NK-92 treated with Interleukin-12 subunit alpha and Interleukin-12 subunit beta, amount 100 ng/mL, for 24 hours (cell line): ENCODE measurements at places on chromosomes 1 and 21.

- no peak for DNase-seq
Measured at GRCh38 chr1:54188291-54188690, 11.5 kb downstream of the CYB5RL start.

GRCh38 chr1:204902671-204903070 lies 32.0 kb downstream of the NFASC start:
- DNase-seq: no peak

- DNase-seq: no peak
Measured at GRCh38 chr1:228652116-228652515, 83.2 kb upstream of the RHOU start.

- DNase-seq: no peak
Measured at GRCh38 chr1:172203135-172203823, 217.2 kb upstream of the C1orf105 start.

DNA sequence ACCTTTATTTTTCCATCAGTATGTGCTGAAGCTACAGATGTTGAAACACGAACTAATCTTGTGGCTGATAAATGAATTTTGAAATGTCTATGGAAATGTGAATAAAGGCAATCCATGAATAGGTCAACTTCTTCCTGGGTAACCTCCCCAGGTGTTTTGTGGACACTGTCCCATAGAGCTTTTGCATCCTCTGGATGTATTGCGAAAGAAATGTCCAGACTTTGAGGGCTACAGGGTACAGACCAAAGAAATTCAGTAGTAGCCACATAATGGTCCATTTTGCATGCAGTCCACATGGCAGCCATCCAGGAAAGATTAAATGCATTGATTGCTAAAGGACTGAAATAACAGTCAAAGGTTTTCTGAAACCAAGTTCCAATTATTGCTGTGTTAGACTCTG lies 21.5 kb upstream of the DARS2 start:
- DNase-seq: no peak

GRCh38 chr1:14539953-14540563 lies 58.4 kb upstream of the KAZN start:
- no peak for DNase-seq

DNA sequence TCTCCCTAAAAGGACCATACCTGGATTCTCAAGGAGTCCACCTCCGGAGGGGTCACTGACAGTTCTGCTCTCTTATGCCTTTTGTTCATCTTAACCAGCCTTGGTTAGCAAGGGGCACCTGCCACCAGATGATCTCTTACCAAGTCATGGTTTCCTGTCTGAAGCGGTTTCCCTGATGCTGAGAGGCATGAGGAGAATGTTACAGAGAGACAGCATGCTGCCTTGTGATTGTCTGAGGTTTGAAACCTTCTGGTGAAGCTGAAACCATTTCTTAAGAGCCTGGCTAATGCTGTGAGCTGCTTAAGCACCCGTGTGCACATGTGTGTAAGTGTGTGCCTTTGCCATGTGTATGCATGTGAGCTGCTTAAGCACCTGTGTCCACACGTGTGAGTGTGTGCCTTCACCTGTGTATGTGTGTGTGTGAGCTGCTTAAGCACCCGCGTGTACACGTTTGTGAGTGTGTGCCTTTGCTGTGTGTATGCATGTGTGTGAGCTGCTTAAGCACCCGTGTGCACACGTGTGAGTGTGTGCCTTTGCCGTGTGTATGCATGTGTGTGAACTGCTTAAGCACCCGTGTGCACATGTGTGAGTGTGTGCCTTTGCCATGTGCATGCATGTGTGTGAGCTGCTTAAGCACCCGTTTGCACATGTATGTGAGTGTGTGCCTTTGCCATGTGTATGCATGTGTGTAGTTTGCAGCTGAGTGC lies 136.4 kb upstream of the COL6A1 start:
- DNase-seq: no peak

- DNase-seq: no peak
Measured at GRCh38 chr1:47442202-47442601, 4.4 kb downstream of the FOXD2 start.

DNA sequence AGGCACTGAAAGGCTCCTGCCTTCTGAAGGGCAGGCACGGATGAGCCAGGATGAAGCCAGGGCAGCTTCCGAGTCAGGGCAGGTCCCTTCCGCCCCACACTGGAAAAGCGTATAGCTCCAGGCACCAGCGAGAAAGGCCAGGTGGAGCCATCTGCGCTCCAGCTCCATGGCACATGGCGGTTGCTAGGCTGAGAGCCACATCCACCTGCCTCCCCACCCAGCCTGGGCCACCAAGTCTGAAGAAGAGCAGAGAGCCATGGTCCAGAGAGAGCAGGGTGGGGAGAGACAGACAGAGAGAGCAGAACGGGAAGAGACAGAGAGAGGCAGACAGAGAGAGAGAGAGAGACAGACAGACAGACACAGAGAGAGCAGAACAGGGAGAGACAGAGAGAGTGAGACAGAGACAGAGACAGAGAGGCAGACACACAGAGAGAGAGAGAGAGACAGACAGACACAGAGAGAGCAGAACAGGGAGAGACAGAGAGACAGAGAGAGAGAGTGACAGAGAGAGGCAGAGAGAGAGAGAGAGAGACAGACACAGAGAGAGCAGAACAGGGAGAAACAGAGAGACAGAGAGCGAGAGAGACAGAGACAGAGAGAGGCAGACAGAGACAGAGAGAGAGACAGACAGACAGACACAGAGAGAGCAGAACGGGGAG lies 5.2 kb downstream of the FNDC10 start:
- DNase-seq: no peak

- DNase-seq: no peak
Measured at GRCh38 chr1:55171694-55172093, 43.5 kb downstream of the USP24 start.

DNA sequence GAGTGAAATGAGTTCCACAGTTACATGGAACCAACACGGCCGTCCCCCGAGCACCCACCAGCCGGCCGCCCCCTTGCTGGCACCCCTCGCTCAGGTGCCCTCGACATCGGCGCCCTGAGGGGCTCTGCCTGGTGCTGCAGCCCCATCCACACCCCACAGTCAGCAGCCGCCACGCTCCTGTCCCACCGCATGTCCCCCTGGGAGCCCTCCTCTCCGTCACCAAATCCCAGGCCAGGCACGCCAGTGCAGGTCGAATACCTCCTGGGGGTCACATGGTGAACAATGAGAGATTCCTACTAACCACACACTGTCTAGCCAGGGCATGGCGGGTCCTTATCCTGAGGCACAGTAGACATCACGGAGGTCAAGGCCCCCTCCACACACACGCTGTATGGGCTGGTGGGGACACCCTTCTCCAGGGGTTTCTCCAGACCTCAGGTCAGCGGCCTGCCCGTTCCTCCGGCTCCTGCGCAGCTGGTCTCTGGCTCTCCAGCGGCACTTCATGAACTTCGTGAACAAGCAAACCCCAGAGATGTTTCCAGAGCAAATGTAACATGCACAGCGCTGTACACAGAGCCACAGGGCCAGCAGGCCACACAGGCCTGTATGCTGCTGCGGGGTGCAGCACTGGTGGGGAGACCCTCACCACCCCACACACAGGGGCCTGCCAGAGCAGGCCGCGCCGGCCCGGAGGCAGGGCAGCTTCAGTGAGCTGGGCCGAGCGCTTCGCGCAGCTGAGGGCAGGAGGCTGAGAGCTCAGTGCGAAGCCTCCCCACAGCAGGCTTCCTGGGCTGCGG lies 21.8 kb downstream of the POFUT2 start:
- DNase-seq: no peak

- no peak for DNase-seq
Measured at GRCh38 chr1:235296729-235297128, 31.2 kb downstream of the ARID4B start.

DNA sequence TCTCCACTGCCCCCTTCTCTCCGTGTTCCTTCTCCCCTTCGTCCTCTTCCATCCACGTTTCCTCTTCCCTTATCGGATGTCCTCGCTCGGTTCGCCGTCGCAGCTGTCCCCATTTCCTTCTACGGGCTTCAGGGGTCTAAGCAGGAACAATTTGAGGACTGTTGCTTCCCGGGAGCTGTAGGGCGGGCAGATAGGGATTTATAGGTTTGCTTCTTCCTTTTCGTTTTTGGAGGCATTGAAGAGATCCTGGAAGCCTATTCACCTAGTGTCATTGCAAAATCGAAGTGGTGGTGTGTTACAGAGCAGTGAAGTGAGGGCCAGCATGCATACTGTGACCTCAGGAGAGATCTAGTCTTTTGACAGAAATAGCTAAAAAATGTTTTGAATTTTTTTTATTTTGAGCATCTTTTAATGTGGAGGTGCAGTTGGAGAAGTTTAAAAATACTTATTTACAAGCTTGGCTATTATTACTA lies 897 bp downstream of the ZYG11B start:
- DNase-seq: no peak

- peak; percentile 49 for DNase-seq
Measured at GRCh38 chr1:152036267-152037216, at the start of gene S100A11. TSS of gene S100A11 (minus strand) at chr1:152037004. CDS start at chr1:152036915, 89 bp downstream.

DNA sequence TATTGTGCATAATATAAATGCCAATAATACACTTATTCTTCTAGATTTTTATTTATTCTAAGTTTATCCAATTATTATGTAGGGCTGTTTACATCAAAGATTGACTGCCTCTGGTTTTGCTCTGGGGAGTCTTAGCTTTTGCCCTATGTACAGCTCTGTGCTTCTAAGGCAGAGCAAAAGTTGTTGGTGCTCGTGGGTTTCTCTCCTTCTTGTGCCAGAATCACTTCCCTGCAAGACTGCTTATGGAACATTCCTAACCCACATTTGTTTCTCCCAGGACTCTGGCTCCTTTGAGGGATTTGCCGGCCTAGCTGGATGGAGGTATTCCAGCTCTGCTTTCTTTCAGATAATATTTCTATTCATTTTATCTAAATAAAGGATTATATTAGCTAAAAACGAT lies 849.1 kb downstream of the USP25 start:
- no peak for DNase-seq

DNA sequence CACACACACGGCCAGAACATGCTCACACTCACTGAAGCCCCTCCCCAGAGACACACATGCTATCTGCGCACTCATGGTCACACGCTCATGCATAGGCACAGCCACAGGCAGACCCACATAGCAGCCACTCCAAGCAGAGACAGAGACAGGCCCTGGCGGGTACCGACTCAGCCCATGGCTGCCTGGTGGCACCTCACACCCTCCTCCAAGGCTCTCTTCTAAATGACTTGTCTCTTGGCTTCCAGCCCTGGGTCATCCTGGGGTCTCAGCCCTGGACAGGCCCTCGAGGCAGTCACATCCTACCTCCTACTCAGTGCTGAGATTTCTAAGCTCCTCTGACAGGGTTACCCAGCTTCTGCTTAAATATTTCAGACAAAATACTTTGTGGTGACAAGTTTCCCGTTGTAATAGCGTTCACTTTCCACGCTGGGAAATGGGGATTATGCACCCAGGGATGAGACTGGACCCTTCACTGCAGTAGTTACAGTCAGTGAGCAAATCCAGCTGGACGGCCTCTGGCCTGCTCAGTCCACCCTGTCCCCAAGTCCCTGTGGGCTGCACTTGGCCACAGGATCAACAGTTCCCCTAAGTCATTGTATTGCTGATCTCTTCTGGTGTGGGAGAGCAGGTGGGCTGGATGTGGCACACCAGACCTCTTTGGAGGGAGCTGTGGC lies 2.9 kb upstream of the NFASC start:
- no peak for DNase-seq

DNA sequence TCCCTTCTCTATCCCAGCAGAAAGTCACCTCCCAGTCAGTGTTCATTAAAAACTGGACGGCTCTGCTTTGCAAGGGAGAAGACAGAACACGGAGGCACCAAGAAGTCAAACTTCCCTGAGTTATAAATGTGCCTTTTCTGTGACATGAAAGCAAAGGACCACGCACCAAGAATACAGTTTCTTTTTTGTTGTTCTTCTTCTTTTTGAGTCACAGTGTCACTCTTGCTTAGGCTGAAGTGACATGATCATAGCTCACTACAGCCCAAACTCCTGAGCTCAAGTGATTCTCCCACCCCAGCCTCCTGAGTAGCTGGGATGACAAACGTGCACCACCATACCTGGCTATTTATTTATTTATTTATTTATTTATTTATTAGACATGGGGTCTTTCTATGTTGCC lies 22.7 kb downstream of the GLUL start:
- no peak for DNase-seq

- DNase-seq: no peak
Measured at GRCh38 chr1:47930210-47930840, 66.9 kb downstream of the TRABD2B start.

DNA sequence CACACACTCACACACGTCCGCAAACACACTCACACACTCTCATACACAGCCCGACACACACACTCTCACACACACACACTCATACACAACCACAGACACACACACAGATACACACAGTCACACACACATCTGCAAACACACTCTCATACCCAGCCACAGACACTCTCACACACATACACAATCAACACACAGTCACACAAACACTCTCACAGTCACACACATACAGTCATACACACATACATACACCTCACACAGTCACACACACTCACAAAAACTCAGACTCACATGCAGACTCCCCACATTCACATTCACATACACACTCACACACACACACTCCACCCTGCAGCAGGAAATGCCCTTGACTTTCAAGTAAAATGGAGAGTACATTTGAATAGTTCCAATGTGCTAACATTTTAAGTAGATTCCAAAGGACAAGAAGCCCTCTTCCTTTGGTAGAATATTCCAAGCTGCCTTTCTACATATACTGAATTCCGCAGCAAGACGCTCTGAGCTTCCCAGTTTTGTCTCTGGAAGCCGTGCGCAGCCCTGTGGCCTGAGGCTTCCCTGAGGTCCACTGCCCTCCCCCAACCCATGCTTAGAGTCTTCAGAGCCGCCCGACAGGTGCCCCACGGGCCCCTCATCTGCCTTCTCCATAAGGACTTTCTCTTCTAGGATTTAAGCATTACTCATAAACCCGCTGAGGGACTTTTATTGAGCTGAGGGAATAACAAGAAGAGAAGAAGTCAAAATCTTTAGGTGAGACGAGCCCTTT lies 9.7 kb downstream of the BATF3 start:
- DNase-seq: no peak

- DNase-seq: no peak
Measured at GRCh38 chr1:202181586-202181985, 12.0 kb upstream of the LGR6 start.

GRCh38 chr1:9844106-9844505 lies 20.3 kb upstream of the CLSTN1 start:
- no peak for DNase-seq

- DNase-seq: no peak
Measured at GRCh38 chr21:38649120-38649519, 150.8 kb upstream of the ERG start.

GRCh38 chr1:40038697-40039096 lies 1.8 kb upstream of the CAP1 start:
- no peak for DNase-seq
